Myocyte (in vitro differentiated cells): ENCODE measurements at places on chromosomes 7 and 10.

- DNase-seq = no peak
Measured at GRCh38 chr10:67156239-67156638, 230.4 kb downstream of the LRRTM3 start.

DNA sequence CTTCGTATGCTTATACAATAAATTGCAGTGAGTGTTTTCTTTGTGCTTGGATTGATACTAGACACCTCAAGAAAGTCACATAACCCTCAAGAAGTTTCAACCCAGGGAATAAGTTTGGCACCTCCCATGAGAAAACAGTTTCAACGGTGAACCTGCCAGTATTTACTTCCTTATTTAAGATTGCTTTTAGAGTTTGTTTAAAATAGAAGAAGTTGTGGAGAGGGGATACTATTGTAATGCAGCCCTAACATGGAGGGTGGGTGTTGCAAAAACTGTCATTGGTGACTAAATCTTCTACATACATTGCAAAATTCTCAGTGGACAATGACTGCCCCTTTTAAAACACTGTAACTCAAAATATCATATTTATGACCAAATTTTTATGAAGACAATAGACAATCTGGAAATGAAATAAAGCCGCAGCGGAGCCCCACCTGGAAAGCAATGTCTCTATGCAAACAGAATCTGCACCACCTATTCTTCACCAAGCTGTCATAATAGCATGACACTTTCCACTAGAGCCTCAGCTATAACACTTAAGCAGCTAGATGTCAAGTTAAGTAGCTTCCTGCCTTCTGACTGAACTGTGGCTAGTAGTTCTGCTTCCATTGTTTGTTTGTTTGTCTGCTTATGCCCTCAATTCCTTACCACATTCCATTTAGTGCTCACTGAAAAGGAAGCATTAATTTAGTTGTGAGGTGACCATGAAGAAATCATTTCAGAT is 98.2 kb downstream of the MDFIC start:
- no peak for DNase-seq

GRCh38 chr10:44571701-44572100 is 186.8 kb upstream of the CXCL12 start:
- DNase-seq = peak; percentile 22

DNA sequence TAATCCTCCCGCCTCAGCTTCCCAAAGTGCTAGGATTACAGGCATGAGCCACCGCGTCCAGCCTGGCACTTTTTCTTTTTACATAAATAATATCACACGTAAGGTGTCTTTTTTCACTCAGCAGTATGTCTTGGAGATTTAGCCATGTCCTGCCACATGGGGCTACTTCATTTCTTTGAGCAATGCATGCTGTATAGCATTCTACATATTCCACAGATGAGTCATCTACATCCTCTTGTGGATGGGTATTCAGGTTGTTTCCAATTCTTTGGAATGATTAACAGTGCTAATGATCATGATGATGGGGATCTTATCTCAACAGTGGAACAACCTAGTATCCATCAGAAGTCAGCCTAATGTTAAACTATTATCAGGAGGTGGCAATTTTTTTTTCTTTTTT is 50.8 kb downstream of the ZNF503 start:
- DNase-seq = no peak

GRCh38 chr7:53218730-53219504 is 183.5 kb downstream of the POM121L12 start:
- DNase-seq = peak; percentile 15

GRCh38 chr7:30363778-30364563 is 79.6 kb downstream of the ZNRF2 start:
- no peak for DNase-seq

GRCh38 chr10:30068492-30069223 is 9.3 kb upstream of the JCAD start:
- no peak for DNase-seq

- DNase-seq = no peak
Measured at GRCh38 chr10:111247781-111248389, 171.1 kb downstream of the ADRA2A start.
